ENCODE measurements at places on chromosomes 16 and 17.

DNA sequence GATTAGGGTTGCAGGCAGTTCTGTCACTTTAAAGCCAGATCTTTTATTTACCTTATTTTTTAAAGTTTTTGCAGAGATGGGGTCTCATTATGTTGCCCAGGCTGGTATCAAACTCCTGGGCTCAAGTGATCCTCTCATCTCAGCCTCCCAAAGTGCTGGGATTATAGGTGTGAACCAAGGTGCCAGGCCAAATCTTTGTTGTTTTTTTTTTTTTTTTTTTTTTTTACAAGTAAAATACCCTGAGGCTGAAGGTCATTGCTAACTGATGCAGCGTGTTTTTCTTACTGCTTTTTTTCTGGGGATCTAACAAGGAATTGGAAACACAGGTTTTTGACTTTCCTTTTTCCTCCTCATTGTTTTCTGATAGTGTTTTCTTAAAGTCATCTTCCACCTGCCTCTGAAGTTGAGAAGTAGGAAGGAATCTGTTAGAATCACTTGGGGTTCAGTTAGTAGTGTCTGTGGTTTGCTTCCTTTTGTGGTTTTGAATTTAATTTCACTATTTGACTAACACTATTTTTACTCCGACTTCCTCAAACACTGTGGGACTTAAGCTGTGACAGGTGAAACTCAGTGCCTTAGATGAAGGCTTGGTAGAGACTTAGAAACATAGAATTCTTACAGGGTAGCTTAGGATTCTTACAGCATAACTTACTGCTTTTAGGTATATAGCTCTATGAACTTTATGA lies 22.2 kb downstream of the CLTC start:
- DNase-seq, result no peak

GRCh38 chr16:8828541-8829165 lies 31.0 kb downstream of the PMM2 start:
- DNase-seq, result no peak

DNA sequence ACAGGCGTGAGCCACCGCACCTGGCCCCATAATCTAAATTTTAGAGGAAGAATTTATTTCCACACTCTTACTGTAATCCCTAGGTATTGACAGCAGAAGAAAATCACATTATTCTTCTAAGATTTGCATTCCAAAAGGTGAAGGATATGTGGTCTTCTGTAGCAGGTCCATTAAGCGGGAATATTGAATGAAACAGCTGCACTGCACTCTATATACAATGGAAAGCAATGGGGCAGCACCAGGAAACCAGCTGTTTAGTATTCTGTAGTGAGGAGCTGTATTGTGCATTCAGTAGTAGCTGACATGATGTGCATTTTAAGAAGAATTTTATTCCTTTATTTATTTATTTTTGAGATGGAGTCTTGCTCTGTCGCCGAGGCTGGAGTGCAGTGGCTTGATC lies 49.6 kb downstream of the PSMD12 start:
- no peak for DNase-seq

GRCh38 chr16:86391984-86392383 lies 118.3 kb upstream of the FOXF1 start:
- DNase-seq, result no peak

DNA sequence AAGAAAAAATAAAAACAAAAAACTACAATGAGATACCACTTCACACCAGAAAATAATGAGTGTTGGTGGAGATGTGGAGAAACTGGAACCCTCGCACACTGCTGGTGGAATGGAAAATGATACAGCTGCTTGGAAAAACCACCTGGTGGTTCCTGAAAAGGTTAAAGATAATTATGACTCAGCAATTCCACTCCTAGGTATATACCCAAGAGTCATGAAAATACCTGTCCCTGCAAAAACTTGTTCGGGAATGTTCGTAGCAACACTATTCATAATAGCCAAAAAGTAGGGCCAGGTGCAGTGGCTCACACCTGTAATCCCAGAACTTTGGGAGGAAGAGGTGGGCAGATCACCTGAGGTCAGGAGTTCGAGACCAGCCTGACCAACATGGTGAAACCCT lies 8.1 kb upstream of the ITGAE start:
- DNase-seq, result no peak

- no peak for DNase-seq
These were observed 26.8 kb downstream of the KATNIP start for GRCh38 chr16:27576729-27577128.

- DNase-seq, result no peak
These were observed 275.1 kb upstream of the MYOCD start for GRCh38 chr17:12390631-12391030.

DNA sequence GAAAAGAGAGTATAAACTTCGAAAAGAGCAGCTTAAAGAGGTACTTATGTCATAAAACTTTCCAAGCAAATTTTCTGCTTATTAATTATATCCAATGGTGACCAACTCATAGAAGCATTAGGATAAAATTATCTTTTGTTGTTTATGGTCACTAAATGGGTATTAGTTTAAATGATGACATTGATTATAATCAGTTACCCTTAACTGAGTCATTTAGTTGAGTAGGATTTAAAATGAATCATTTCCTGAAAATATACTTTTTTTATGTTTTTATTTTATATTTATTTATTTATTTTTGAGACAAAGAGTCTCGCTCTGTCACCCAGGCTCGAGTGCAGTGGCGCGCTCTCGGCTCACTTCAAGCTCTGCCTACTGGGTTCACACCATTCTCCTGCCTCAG lies 55.9 kb downstream of the ABHD15 start:
- DNase-seq, result no peak

DNA sequence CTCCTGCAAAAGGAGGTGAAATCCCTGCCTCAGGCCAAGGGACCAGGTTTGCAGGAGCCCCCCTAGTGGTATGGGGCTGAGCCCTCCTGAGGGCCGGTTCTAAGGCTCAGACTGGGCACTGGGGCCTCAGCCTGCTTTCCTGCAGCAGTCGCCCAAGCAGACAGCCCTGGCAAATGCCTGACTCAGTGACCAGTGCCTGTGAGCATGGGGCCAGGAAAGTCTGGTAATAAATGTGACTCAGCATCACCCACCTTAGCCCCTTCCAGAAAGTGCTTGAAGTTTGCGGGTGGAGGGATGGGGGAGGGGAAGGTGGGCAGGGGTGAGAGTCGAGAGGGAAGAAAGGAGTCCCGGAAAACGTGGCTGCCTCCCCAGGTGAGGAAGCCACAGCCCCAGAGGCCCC lies 2.1 kb downstream of the MC1R start:
- DNase-seq, result no peak

DNA sequence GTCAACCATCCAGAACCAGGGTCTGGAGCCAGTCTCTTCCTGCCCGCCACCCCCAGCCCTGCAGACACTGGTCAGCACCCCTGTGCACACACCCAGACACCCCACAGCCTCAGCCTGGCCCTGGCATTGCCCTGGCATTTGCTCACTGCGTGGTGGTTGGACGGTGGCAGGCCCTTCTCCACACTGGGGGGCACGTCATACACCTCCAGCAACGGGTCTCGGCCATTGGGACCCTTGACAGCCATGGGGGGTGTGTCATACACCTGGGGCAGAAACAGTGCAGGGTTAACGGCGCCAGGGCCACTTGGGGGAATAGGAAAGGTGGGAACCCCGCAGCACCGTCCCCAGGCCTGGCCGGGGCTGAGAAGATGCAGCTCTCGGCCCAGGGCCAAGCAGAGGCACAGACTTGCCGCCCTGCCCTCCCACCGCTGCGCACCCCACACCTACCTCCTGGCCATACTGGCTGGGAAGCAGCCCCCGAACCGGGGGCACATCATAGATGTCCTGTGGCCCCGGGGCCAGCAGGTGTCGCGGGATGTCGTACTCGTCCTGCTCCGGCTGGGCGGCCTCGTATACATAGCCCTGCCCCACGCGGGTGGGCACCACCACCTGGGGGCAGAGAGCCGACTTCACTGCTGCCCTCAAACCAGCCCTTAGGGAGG lies 14.6 kb downstream of the BCAR1 start:
- no peak for DNase-seq

DNA sequence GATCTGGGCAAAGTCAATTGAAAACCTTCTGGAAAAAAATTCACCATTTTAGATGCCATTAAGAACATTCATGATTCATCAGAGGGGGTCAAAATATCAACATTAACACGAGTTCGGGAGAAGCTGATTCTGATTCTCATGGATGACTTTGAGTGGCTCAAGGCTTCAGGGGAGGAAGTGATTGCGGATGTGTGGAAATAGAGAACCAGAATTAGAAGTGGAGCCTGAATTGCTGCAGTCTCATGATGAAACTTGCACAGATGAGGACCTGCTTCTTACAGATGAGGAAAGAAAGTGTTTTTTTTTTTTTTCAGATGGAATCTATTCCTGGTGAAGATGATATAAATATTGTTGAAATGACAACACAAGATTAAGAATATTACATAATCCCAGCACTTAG lies 12.9 kb downstream of the ITGAX start:
- DNase-seq, result no peak

GRCh38 chr16:12690024-12690423 lies 113.7 kb downstream of the CPPED1 start:
- DNase-seq, result no peak

GRCh38 chr17:65027305-65027704 lies 29.2 kb downstream of the GNA13 start:
- peak; percentile 59 for DNase-seq

DNA sequence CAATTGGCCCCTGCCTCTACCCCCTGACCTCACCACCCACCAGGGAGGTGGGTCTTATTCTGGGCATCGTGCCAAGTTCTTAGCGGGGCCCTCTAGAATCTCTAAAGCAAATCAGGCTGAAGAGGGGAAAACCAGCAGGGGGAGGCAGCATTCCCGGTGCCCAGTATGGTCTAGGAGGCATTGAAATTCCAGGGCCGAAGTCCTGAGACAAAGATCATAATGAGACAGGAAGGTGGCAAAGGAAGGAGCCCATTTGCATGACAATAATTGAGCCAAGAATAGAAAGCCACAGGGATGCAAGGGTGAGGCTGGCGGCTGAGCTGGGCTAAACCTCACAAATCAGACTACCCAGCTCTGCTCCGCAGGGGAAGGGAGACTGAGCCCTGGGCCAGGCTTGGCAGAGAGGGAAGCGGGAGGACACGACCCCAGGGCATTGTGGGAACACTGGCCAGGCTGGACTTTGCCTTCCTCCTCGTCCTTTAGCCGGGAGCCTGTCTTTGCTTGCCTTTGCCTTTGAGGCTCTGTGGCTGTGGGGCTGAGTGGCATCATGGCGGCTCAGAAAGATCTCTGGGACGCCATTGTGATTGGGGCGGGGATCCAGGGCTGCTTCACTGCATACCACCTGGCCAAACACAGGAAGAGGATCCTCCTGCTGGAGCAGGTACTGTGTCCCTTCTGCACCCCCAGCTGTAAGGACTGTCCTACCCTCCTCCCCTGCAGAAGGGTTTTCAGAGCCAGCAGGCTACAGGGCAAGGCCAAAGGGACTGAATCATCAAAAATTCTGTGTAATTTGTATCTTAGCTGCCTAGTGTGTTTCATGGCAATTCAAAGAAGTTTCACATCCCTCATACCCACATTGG lies at the start of gene PIPOX:
TSS of gene PIPOX (plus strand) at position 463 of the 860 bp plus-strand sequence. CDS start at position 548, 85 bp downstream.
- no peak for DNase-seq

DNA sequence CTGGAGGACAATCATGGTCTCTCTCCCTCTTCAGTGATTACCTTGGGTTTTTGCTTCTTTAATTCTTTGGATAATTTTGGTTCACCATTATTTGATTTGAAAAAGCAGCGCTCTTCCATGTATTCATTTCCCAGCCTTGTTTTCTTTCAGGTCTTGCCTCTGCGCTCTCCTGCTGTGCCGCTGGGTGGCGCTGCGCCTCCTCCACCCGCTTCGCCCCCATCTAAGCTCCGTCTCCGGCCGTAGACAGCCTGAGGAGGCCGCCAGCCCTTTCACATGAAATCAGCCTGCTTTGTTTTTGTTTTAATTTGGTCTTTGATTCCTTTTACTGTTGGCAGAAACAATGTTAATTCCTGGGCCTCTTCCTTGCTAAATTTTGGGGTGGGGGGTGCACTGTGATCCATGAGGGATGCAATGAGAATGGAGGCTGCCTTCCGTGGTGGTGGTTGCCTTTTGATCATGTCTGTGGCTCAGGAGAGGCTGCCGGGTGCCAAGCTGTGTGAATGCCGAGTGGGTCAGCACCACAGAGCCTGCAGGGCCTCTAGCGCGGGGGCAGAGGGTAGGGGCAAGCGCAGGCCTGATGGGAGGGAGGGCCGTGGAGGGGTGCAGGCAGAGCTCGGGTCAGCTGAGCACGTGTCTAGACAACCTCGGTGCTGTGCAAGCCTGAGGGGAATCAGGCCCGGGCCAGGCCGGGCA lies 64.1 kb downstream of the PLD6 start:
- peak; percentile 51 for DNase-seq

DNA sequence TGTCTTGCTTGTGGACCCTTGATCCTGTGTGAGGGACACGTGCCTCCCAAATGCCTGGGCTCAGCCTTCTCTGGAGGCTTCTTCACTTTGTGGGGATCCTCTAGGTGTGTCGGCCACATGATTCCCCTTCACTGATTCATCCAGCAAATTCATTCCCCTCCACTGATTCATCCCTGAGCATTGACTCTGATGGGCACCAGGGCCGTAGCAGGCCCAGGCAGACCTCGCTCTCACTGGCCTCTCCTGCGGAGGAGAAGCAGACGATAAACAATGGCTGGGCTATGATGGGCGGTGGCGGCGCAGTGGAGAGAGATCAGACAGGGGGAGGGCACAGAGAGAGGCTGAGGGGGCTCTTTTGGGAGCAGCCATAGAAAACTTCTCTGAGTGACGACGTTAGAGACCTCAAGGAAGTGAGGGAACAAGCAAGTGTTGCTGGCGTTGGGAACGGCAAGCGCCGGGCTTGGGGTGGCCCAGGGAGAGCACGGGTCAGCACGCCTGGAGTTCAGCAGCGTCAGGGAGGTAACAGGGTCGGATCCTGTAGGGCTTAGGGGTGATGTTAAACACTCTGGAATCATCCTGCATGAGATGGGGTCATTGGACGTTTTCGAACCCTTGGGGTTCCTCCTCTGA lies 17.5 kb upstream of the RPTOR start:
- no peak for DNase-seq

- no peak for DNase-seq
These were observed 442.2 kb downstream of the MAF start for GRCh38 chr16:79158337-79158736.

DNA sequence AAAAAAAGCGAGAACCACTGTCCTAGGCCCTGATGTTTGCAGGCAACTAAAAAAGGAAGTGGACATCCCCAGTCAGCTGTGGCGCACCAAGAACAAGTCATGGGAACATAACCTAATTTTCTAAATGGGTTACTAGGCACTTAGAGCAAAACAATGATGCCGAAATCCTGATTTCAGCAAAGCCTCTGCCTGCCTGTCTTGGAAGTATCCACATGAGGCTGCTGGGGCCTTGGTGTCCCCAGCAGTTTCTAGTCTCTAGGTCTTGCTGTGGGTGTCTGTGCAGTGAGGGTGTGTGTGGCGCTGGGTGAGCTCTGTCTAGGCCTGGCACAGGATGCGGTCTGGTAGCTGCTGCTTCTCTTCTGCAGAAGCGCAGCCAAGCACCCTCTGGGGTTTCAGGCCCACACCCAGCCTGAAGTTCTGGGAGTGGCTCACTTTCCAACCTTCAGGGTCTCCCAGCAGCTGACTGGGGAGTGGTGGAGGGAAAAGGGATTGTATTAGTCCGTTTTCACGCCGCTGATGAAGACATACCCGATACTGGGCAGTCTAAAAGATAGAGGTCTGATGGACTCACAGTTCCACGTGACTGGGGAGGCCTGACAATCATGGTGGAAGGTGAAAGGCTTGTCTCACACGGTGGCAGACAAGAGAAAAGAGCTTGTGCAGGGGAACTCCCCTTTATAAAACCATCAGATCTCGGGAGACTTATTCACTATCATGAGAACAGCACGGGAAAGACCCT lies 21.1 kb downstream of the STH start:
- DNase-seq, result peak; percentile 53
